ENCODE measurements at places on chromosomes 2 and 18.

- no peak for DNase-seq
Observed at GRCh38 chr18:7336623-7337022, 105.7 kb downstream of the LRRC30 start.

- DNase-seq: no peak
Observed at GRCh38 chr2:165863810-165864261, 69.8 kb upstream of the GALNT3 start.

DNA sequence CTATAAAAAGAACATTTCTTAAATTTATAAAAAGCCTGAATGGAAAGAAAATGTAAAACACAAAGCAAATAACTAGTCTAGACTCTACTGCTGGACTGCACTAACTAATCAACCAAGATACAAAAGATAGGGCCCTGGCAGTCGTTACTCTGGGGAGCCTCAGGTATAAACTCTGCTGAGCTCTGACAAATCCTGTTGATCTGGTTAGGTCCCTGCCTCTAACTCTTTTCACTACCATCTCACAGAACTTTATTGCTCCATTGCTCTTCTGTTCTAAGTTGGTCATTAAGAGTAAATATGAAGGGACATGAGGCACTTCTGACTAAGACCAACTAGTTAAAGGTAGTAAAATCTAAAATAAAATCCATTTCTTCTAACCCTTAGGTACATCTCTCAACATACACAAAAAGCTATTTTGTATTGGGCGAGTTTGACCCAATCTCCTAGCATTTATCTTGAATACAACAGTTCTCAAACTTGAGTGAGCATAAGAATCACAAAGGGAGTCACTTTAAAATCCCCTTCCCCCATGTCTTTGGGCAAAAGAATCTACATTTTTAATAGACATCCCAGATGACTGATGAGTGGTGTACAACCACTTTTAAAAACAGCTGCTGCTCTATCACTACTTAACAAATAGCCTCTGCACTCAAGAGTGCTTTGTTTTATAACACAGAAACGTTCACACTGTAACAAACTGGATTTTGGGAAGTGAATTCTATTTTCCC is 2.5 kb downstream of the CHN1 start:
- DNase-seq: no peak

GRCh38 chr2:194867328-194867727 is 789.7 kb upstream of the SLC39A10 start:
- no peak for DNase-seq

DNA sequence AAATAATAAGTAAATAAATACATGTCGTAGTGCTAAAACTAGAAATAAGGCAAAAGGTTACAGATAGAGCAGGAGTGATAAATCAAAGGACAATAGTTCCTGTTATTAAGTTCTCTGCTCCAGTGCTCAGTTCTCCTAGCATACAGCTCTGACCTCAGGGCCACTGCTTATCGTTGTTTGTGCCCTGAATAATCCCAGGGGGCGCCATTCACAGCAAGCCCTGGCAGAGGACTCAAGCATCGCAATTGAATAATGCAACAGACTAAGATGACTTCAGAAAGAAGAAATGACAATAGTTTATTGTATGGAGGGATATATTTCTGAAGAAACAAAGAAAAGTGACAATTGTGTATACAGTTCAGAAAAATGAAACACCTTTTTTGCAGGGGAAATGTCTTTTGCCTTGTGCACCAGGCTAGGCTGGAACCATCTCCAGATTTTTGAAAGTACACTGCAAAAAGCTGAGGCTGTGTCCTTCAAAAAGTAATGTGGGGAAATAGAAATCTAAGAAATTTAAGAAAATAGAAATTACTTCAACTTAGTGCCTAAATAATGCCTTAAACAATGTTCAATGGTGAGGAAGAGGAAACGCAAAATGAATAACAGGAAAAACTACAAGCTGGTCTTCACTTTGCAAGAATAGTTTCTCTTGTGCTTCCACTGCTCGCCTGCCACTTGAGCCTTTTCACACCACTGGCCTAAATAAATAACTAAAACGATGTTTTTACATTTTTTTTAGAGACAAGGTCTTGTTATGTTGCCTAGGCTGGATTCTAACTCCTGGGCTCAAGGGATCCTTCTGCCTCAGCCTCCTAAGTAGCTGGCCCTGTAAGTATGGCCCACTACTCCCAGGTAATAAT is 19.0 kb upstream of the CCNYL1 start:
- no peak for DNase-seq

DNA sequence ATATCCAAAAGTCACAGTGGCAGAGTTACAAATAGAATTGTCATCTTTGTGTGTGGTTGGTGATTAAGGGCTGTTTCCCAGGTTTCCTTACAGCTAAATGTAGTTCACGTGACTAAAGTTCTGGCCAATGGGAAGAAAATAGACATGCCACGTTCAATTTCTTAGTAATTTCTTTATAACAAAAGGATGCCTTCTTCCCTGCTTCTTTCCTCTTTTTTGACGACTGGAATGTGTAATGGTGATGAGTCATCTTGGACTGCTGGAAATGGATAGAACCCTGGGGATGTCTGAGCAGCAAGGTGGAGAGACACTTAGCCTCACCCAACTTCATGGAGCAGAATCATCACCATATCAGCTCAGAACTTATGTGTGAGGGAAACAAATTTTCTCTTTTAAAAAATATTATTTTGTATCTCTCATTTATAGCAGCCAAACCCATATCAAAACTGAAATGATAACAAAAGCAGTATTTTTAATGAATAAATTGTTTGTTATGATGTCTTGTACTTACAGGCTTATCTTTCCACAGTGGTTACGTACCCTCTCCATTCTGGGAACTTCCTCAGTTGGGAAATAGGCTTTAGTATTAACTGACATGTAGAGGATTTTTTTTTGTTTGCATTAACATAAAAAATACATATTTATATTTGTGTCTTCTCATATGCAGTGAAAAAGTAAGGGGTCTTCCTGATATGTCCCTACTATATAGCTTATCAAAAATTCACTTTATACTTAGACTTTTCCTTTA is 91.1 kb upstream of the CDH2 start:
- DNase-seq: no peak

GRCh38 chr2:105373895-105374401 is 24.9 kb downstream of the FHL2 start:
- DNase-seq: no peak

DNA sequence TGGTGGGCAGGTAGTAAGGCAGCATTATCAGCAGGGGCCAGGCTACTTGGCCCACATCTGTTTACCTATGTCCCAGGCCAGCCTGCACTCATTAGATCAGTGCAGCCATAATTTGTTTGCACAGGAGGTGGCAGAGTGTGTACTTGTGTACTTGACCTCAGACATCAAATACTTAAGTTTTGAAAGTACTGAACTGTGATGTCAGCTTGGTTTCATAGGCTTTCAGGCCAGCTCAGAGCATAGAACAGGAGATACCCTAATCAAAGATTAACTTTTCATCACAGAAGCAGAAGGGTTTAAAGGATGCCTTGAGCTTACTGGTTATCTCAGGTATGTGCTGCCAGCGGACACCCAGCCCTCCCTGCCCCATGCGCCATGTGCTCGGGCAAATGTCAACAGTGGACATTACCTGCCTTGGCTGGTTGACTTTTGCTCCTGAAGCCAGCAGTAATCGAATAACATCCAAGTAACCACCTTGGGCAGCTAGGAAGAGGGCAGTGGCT is 33.2 kb downstream of the ANKRD29 start:
- no peak for DNase-seq

GRCh38 chr2:178057179-178057680 is 15.3 kb downstream of the PDE11A start:
- no peak for DNase-seq

DNA sequence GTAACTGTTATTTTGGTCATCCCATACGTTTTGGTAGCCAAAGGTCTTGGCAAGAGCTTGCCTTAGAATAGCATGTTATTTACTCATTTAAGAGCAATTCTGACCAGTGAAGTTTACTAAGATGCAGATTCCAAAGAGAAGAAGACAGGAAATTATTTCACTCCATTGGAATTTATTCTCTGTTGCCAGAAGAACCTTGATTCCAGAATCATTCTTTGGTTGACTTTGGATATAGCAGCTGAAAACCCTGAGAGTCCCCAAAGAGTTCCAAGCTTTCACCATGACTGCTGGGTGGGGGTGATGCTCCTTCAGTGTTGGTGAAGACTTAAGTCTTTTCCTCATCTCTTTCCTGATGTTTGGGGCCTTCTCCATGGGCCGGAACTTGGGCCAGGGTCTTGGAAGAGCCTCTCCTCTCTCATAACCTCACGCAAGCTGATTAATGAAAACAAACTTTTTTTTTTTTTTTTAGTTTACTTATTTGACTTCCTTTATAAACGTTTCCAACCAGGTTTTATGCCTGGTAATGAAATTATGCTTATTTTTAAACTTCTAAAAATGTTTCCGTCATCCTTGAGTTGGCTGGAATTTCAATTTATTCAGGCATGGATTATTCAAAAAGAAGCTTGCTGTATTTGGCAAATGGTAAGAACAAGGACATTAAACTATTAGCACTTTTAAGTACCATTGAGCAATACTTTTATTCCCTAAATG is 192.0 kb downstream of the MTX2 start:
- DNase-seq: no peak

DNA sequence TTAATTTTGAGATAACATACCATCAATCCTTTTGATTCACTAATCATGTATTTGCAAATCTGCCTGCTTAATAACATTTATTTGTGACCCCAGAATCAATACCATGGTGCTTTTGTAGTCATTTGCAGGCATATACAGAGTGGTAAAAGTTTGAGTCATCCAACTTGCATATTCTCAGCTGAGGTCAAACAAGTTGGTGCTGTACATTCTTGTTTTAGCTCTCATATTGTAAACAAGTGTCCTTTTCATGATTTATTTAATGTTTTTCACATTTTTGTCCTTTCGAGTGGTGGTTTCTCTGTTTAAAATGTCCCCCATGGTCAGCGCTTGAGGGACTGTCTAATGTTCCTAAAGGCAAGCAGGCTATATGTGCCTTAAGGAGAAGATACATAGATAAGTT is 17.5 kb downstream of the RAB27B start:
- DNase-seq: no peak

- DNase-seq: no peak
Observed at GRCh38 chr2:8469709-8470493, 212.0 kb upstream of the ID2 start.

GRCh38 chr2:127683757-127684156 is 8.4 kb upstream of the LIMS2 start:
- no peak for DNase-seq

DNA sequence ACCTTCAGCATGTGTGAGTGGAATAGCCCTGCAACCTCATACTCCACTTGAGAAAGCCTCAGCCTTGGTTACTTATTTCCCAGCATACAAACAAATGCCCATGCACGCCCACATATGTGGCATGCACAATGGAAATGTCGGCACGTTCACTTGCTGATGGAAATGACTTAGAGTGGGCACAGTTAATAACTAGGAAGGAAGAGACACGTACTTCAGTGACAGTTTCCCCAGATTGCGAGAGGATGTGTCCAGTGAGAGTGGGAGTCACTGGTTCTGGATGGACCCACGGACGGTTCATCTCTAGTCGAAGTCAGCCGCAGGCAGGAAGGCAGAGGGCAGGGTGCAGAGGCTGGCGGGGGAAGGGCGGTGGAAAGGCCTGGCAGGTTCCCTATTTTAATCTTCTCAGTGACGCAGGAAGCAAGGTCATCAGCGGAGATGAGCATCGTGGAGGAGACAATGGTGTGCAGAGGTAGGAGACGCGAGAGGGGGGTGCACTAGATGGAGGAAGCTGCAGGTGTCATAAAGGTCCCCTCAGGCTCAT is 350.7 kb upstream of the MYT1L start:
- no peak for DNase-seq

- no peak for DNase-seq
Observed at GRCh38 chr2:127422559-127423477, 4.6 kb downstream of the PROC start.

- no peak for DNase-seq
Observed at GRCh38 chr2:229780856-229781773, 66.8 kb upstream of the DNER start.

- no peak for DNase-seq
Observed at GRCh38 chr18:48934415-48934722, 16.4 kb downstream of the SMAD7 start.

DNA sequence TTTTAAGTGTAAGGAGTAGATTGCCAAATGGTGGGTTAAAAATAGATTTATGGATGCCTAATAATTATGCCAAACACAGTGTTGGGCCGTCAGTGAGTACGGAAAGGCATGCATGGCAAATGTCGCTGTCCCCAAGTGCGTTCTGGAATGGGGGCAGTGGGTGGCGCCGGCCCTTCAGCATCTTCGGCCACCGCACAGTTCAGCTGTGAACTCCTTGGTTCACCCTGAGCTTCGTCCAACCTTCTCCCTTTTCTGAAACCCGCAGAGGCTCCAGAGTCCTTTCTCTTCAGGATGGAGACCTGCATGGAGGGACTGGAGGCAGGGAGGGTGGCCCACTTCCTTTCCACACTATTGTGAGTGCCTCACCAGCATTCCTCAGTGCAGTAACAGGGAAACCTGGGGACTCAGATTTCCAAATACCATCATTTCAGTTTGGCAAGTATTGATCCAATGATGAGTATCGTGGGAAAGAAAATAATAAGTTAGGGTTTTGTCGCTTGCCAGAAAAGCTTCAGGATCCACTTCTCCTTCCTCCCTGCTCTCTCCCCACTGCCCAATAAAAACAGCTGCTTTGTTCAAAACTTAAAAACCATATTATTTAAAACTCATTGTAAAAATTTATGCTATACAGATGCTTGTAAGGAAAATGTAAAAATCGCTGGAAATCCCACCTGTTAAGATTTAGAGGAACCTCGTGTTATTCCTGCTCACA is 74.6 kb upstream of the TXNDC2 start:
- no peak for DNase-seq

GRCh38 chr18:45617284-45617683 is 2.0 kb downstream of the SLC14A2 start:
- no peak for DNase-seq

DNA sequence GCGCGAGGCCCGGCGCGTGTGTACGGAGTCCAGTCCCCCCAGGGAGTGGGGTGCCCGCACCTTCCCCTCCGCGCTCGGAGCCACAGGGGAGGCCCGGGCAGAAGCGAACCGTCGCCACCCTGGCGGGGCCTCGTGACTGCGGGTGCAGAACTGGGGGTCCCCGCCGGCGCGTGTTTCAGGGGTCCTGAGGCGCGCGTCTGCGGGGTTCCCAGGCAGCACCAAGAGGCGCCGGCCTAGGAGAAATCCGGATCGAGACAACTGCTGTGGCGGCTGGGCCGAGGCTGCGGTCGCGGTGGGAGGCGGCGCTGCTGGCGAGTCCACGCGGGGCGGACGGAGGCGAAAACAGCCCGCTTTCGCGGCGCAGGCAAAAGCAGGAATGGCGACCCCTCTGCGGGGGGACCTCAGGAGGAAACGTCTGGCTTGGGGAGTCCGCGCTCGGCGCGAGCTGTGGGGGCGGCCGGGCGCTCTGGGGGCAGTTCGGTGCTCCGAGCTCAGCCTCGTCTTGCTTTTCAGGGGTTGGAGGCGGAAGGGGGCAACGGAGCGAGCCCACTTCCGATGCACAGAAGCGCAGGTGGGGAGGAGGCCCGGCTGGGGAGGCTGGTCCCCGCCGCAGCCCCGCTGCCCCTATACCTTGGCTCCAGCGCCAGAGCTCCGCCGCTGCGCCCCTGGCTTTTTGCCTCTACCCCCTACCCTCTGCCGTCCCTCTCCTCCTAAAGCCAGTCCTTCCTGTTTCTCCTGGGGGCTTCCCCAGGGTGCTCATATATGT is 81.5 kb upstream of the LDLRAD4 start:
- DNase-seq: no peak

- no peak for DNase-seq
Observed at GRCh38 chr2:168392024-168392423, 64.0 kb upstream of the CERS6 start.
